ENCODE measurements at places on chromosomes 2 and 18. TPM values are rescaled to one million over a fixed set of nuclear protein-coding genes. Genes with fewer than 3 reads are reported as not detected.

- H3K36me3 ChIP-seq: no peaks in the 10 kb centered on the region
- H3K27ac ChIP-seq: no peak overlapping the region
- H3K4me1 ChIP-seq: no peaks in the 10 kb centered on the region
- no peak for DNase-seq
- H3K27me3 ChIP-seq: no peaks in the 10 kb centered on the region
These were observed 40.0 kb upstream of the AGPS start for GRCh38 chr2:177352441-177353186.

The CRYGC gene
- total RNA-seq: not detected

- no peaks in the 10 kb centered on the region for H3K4me1 ChIP-seq
- no peaks in the 10 kb centered on the region for H3K36me3 ChIP-seq
- no peaks in the 10 kb centered on the region for H3K27me3 ChIP-seq
- H3K27ac ChIP-seq: no peak overlapping the region
- no peak overlapping the region for H3K4me3 ChIP-seq
- no peak for DNase-seq
These were observed 105.1 kb upstream of the STON1 start for GRCh38 chr2:48424866-48425265.

DNA sequence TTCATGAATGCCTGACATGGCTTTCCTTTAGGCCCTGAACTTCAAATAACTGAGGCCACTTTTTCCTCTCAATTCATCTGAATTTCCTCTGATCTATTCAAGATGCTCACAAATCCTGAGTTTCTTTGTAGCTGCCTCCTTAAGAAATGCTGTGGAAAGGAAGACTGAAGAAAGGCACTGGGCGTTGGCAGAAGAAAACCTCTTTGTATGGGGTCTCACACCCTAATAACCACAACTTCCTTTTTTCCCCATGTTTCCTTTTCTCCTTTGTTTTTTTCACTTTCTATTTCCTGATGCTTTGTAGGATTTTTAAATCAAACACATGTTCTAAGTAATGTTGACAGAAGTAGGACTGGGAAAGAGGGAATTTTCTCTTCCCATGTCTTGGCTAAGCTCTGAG, 447.4 kb downstream of the CMPK2 start:
- no peak overlapping the region for H3K4me3 ChIP-seq
- H3K36me3 ChIP-seq: no peaks in the 10 kb centered on the region
- no peaks in the 10 kb centered on the region for H3K4me1 ChIP-seq
- H3K27ac ChIP-seq: no peak overlapping the region
- no peaks in the 10 kb centered on the region for H3K27me3 ChIP-seq

The FABP1 gene
- total RNA-seq: 0.41 TPM

- no peaks in the 10 kb centered on the region for H3K4me1 ChIP-seq
- peaks cover 26% of the 10 kb centered on the region for H3K36me3 ChIP-seq
- no peaks in the 10 kb centered on the region for H3K27me3 ChIP-seq
- H3K4me3 ChIP-seq: no peak overlapping the region
These were observed 309.2 kb downstream of the AGAP1 start for GRCh38 chr2:235803028-235803427.

The HRH4 gene
- not detected for total RNA-seq

The SLC23A3 gene
- not detected for total RNA-seq

The GAREM2 gene
- 1.0 TPM for total RNA-seq

GRCh38 chr2:10864861-10865636, 46.7 kb upstream of the KCNF1 start:
- H3K4me3 ChIP-seq: peak overlapping the region; percentile 1
- H3K27ac ChIP-seq: peak overlapping the region; percentile 53
- peaks cover 22% of the 10 kb centered on the region for H3K4me1 ChIP-seq
- H3K36me3 ChIP-seq: no peaks in the 10 kb centered on the region
- no peaks in the 10 kb centered on the region for H3K27me3 ChIP-seq
- peak; percentile 37 for DNase-seq

DNA sequence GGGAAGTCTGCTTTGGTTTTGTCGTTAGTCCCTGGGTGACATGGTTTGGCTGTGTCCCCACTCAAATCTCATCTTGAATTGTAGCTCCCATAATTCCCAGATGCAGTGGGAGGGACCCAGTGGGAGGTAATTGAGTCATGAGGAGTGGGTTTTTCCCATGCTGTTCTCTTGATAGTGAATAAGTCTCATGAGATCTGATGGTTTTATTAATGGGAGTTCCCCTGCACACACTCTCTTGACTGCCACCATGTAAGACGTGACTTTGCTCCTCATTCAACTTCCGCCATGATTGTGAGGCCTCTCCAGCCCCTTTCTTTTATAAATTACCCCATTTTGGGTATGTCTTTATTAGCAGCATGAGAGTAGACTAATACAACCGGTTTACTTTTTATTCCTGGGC, 405.8 kb upstream of the ID2 start:
- no peaks in the 10 kb centered on the region for H3K27me3 ChIP-seq
- H3K4me3 ChIP-seq: no peak overlapping the region
- no peaks in the 10 kb centered on the region for H3K36me3 ChIP-seq
- H3K4me1 ChIP-seq: no peaks in the 10 kb centered on the region

- H3K36me3 ChIP-seq: no peaks in the 10 kb centered on the region
- H3K27ac ChIP-seq: no peak overlapping the region
- H3K4me3 ChIP-seq: no peak overlapping the region
- DNase-seq: no peak
- no peaks in the 10 kb centered on the region for H3K27me3 ChIP-seq
- no peaks in the 10 kb centered on the region for H3K4me1 ChIP-seq
These were observed 1341.3 kb upstream of the PIK3C3 start for GRCh38 chr18:40613721-40614120.

DNA sequence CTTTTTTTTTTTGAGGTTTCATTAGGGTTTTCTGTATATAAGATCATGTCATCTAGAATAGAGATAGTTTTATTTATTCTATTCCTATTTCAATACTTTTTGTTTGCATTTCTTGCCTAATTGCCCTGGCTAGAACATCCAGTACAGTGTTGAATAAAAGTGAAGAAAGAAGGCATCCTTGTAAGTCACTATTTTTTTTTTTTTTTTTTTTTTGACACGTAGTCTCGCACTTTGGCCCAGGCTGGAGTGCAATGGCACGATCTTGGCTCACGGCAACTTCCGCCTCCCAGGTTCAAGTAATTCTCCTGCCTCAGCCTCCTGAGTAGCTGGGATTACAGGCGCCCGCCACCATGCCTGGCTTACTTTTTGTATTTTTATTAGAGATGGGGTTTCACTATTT, 27.8 kb upstream of the RANBP2 start:
- no peak for DNase-seq
- H3K4me1 ChIP-seq: no peaks in the 10 kb centered on the region
- H3K27me3 ChIP-seq: no peaks in the 10 kb centered on the region
- H3K27ac ChIP-seq: no peak overlapping the region
- no peak overlapping the region for H3K4me3 ChIP-seq

DNA sequence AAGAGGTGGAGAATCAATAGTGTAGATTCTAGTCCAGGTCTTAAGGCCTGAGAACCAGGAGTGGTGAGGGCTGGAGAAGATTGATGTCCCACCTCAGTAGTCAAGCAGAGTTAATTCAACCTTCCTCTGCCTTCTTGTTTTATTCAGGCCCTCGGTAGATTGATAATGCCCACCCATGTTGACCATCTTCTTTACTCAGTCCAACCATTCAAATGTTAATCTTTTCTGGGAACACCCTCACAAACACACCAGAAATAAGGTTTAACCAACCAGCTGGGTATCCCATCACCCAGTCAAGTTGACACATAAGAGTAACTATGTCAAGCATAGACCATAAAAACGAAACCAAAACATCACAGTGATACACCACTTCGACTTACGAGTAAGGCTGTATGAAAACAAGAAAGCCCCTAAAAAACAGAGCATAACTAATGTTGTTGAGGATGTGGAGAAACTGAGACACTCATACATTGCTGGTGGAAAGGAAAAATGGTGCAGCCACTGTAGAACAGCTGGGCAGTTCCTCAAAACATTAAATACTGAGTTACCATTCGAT, 57.5 kb downstream of the SLC35F5 start:
- no peak overlapping the region for H3K4me3 ChIP-seq
- H3K36me3 ChIP-seq: no peaks in the 10 kb centered on the region
- H3K4me1 ChIP-seq: no peaks in the 10 kb centered on the region

The LYG1 gene
- not detected for total RNA-seq

The ARHGAP15 gene
- not detected for total RNA-seq

DNA sequence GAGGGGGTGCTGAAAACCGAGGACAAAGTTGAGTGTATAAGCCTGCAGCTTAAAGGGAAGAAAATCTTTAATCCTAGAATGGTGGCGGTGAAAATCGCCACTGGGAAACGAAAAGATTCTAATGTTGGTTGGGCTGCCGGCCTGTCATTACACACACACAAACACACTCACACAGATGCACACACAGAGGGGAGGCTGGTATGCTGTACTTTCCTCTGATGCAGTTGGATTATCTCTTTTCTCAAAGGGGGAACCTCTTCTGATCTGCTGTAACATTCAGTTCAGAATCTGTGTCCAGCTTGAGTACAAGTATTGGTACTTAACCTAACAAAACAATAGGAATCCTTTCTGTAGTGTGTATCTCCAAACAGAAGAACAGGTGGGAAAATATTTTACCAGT, 39.0 kb downstream of the ANXA4 start:
- no peaks in the 10 kb centered on the region for H3K27me3 ChIP-seq
- peaks cover 32% of the 10 kb centered on the region for H3K4me1 ChIP-seq
- peaks cover 6% of the 10 kb centered on the region for H3K36me3 ChIP-seq

GRCh38 chr2:43107679-43108078, 118.7 kb downstream of the ZFP36L2 start:
- H3K4me3 ChIP-seq: no peak overlapping the region
- no peaks in the 10 kb centered on the region for H3K27me3 ChIP-seq
- peak overlapping the region; percentile 35 for H3K27ac ChIP-seq
- no peak for DNase-seq
- H3K36me3 ChIP-seq: no peaks in the 10 kb centered on the region

- H3K4me3 ChIP-seq: peak overlapping the region; percentile 98
- peaks cover 27% of the 10 kb centered on the region for H3K4me1 ChIP-seq
- DNase-seq: no peak
- H3K27ac ChIP-seq: no peak overlapping the region
These were observed 477 bp upstream of the WDCP start for GRCh38 chr2:24047703-24048033.

The CCDC142 gene
- total RNA-seq: 5.5 TPM

DNA sequence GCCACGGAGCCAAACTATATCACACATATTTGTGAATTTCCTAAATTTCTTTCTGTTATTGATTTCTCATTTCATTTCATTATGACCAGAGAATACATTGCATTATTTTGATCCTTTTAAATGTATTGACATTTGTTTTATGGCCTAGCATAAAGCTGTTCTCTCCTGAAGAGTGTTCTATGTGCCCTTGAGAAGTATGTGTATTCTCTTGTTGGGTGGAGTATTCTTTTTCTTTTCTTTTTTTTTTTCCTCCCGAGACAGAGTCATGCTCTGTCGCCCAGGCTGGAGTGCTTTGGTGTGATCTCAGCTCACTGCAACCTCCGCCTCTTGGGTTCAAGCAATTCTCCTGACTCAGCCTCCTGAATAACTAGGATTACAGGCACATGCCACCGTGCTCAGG, 5.2 kb downstream of the HAUS1 start:
- no peak overlapping the region for H3K27ac ChIP-seq
- peaks cover 4% of the 10 kb centered on the region for H3K36me3 ChIP-seq
- DNase-seq: no peak

DNA sequence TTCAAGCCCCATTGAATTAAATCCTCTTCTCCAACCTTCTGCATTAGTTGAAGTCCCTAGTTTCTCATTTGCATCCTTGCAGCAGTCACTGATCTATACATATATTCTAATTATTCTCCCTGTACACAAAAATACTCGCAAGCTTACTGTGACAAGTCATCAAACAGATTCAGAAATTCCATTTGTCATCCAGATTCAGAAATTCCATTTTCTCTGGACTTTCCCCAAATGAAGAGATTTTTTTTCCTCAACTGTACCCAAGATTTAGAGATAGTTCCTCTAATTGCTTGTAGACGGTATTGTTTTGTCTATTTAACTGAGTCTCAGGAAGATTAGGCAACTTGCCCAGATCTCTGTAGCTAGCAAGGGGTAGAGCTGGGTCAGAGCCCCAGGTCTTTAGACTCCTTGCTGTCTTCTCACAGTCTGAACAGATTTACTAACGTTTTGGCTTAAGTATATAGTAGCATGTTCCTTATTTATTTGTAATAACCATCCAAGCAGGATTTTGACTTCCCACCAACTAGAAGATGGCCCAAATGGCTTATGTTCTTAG, 34.2 kb downstream of the RAB12 start:
- DNase-seq: no peak
- peaks cover 3% of the 10 kb centered on the region for H3K36me3 ChIP-seq
- no peak overlapping the region for H3K27ac ChIP-seq
- H3K4me3 ChIP-seq: no peak overlapping the region
- H3K4me1 ChIP-seq: no peaks in the 10 kb centered on the region
- no peaks in the 10 kb centered on the region for H3K27me3 ChIP-seq

The SMC6 gene
- 7.5 TPM for total RNA-seq

- no peak overlapping the region for H3K27ac ChIP-seq
- no peaks in the 10 kb centered on the region for H3K36me3 ChIP-seq
- no peaks in the 10 kb centered on the region for H3K27me3 ChIP-seq
- H3K4me1 ChIP-seq: no peaks in the 10 kb centered on the region
These were observed 329.4 kb downstream of the AGPS start for GRCh38 chr2:177721818-177722567.

GRCh38 chr2:26737221-26737620, 26.9 kb upstream of the SLC35F6 start:
- no peak overlapping the region for H3K4me3 ChIP-seq
- H3K27ac ChIP-seq: no peak overlapping the region
- no peaks in the 10 kb centered on the region for H3K27me3 ChIP-seq
- H3K36me3 ChIP-seq: no peaks in the 10 kb centered on the region
- DNase-seq: no peak

DNA sequence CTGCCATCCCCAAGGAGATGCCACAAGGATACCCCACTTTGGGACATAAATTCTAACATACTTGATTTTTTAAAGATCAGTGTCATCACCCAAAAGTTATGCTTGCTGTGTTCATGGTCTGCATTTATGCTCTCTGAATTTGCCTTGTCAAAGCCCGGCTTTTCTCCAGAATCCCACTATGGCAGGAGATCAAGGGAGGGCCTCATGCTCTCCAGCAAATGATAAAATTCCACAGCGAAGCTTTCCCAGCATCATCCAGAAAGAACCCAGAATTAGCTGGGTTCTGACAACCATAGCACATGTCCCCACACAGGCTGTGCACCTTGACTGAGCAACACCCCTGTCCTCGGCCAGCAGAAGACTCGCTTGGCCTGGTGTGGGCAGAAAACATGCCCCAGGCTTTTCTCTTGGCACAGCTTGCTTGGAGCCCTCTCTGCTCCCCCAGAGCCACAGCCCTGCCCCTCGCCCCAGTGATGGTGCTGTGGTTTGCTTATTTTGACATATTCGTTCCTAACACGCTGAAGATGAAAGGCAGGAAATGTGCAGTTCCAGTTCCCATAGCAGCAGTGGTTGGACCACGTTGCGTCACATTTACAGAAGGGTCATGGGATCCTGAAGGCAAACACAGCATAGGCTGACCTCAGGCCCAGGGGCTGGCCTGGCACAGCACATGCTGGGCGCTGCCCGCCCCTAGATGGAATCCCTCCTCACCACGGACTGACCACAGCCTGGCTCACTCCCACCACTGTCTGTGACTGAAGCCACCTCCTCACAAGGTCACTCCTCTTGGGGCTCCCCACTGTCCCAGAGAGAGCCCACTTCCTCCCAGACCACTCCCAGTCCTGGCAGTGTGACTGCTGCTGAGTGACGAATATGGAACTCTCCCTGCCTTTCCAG, 14.1 kb upstream of the CHRNA1 start:
- no peaks in the 10 kb centered on the region for H3K36me3 ChIP-seq
- H3K27ac ChIP-seq: no peak overlapping the region
- no peaks in the 10 kb centered on the region for H3K27me3 ChIP-seq
- no peak for DNase-seq

Data from gastrocnemius medialis (tissue), 4 donors.